Ureter (tissue), 1 donor: ENCODE measurements at places on chromosomes 4 and X.

- no peak for DNase-seq
Observed at GRCh38 chr4:110075083-110075738, 123.2 kb downstream of the ELOVL6 start.

DNA sequence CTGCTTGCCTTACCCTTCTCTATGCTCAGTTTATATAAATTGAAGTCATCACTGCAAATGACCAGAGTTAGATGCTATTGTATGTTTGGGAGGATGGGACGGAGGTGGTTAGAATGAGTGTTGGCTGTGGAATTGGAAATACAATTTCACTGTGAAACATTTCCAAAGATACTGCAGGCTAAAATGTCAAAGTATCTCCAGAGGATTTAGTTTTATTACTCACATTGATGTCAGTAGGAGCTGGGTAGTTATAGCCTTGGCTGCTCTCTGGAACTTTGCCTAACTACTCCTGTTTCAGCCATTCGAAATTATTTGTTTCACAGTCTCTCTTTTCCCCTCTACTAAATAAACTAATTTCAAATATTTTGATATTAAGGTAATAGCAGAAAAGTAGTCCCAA is 92.6 kb upstream of the PPP3CA start:
- DNase-seq, result no peak

DNA sequence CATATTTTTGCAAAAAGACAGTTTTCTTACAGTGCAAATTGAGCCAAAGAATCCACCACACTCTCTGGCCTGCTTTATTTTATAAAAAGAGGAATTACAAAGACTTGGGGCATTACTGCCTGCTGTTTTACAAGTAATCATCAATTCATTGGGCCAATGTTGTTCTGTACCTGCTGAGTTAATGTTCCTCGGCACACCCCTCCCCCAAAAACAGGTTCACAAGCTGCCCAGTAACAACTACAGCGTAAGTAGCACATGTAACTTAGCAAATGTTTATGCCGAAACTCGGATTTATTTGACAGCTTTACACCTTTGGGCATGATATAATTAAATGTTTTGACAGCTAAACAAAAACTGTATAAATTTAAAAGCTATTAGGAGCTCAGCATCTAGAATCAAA is 214.6 kb upstream of the MAB21L2 start:
- DNase-seq, result no peak

GRCh38 chr4:15944895-15945294 is 6.4 kb upstream of the FGFBP1 start:
- no peak for DNase-seq
